ENCODE measurements at places on chromosomes 16 and 17.

DNA sequence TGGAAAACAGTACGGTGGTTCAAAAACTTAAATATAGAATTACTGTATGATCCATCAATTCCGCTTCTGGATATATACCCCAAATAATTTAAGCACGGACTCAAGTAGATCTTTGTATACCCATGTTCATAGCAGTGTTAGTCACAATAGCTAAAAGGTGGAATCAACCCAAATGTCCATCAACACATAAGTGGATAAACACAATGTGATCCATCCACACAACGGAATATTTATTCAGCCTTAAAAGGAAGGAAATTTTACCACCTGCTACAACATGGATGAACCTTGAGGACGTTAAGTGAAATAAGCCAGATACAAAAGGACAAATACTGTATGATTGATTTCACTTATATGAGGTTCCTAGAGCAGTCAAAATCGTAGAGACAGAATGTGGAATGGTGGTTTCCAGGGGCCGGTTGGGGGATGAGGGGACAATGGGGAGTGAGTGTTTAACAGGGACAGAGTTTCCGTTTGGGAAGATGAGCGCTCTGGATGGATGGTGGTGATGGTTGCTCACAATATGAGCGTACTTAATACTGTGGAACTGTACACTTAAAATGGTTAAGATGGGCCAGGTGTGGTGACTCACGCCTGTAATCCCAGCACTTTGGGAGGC, 5.4 kb upstream of the RNF222 start:
- DNase-seq: no peak

- no peak for DNase-seq
Measured at GRCh38 chr16:30113031-30113710, at the start of gene GDPD3. Gene GDPD3 (minus strand): TSS chr16:30113537. CDS start chr16:30113478, 59 bp downstream.

GRCh38 chr17:40562838-40563219, 2.4 kb downstream of the CCR7 start:
- DNase-seq: no peak

DNA sequence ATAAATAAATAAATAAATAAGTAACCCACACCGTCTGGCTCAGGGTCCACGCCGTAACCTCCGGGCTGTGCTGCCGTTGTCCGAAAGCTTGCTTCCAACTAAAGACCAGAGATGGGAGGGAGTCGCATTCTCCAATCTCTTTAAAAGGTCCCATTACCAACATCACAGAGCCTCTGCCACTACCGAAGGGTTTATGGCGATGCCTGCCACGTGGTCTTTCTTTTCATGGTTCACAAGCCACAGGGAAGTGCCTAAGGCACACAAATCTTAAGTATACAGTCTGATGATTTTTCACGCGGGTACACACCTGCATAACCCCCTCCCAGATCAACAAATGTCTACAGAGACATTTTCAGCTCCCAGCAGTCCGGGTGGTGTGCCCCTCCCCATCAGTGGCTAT, 1.4 kb downstream of the COTL1 start:
- DNase-seq: peak; percentile 47

- DNase-seq: no peak
Measured at GRCh38 chr17:17412326-17412725, 64.5 kb upstream of the MED9 start.

Measured in CD4-positive, alpha-beta memory T cell (primary cell).